ENCODE measurements at places on chromosomes 3 and 15. TPM values are rescaled to one million over a fixed set of nuclear protein-coding genes. Genes with fewer than 3 reads are reported as not detected.

Gene CEMIP
- 0.63 TPM for total RNA-seq

Gene RPN1
- total RNA-seq, result 130 TPM

Gene DNAH12
- 0.07 TPM for total RNA-seq

Gene SERINC4
- total RNA-seq, result 0.16 TPM

Gene WDR53
- 5.8 TPM for total RNA-seq

Gene ELP6
- total RNA-seq, result 26.9 TPM

Gene ZNF662
- 6.7 TPM for total RNA-seq

Gene GCHFR
- total RNA-seq, result 25.5 TPM

Gene LRRC15
- total RNA-seq, result 0.29 TPM

GRCh38 chr3:143951351-143951971 is 20.2 kb upstream of the DIPK2A start:
- DNase-seq, result no peak

GRCh38 chr3:123123716-123124616 is 57.1 kb downstream of the PDIA5 start:
- no peak for DNase-seq

DNA sequence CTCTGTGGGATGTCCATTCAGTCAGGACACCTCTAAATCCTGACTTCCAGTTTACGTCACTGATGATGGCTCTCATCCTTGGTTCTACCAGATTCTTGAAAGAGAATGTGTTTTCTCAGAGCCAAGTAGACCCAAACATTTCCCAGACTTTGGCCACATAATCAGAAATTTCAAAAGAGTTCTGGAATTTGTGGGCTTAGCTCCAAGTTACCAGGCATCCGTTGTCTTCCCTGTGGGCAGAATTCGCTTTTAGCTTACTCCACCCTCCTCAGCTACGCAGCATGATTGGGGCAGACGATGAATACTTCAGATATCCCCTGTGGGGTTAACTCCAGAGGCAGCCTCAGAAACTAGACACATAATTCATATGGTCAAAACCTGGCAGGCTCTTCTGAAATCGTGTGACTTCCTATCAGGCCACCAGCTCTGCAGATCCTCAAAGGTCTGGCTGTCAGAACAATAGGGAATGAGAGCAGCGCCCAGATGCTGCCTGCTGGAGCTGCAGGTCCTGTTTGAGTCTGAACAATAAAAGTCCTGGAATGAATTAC is 30.6 kb downstream of the CRTC3 start:
- DNase-seq, result no peak

DNA sequence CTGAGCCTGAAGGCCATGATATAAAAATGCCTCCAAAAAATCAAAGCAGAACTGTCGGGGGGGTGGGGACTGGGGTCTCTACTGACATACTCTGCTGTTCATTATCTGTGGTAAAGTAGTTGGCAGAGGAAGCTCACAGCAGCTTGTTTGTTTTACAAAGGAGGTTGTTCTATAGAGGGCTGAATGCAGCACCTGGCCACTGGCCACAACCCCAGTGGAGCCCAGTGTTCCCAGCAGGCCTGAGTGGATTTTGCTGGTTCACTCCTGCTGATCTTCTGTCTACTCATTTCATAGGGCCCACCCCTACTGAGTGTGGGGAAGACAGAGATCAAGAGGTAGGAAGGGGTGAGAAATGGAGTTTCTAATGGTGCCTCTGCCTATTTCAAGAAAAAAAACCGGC is 125.5 kb downstream of the DIPK2A start:
- no peak for DNase-seq

DNA sequence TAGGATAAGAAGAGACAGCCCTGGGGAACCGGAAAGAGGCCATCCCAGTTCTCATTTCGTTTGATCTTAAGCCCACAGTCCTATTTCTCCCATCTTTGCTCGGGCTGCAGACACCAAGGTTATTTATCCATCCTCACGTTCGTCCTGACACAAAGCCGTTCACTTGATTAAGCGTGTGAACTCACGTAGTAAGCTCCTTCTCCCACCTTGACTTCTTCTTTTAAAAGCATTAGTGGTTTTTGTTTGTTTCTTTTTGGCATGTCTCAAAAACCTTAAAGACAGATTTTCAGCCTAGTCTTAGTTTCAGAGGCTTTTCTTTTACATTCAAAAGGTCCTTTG is 70.9 kb downstream of the TGFBR2 start:
- no peak for DNase-seq

GRCh38 chr3:159624616-159625015 is 364.0 kb upstream of the IL12A start:
- no peak for DNase-seq

- DNase-seq, result no peak
Measured at GRCh38 chr3:73070675-73071575, 9.5 kb downstream of the EBLN2 start.

Data from mucosa of descending colon (tissue), 3 donors.